Stimulated activated CD8-positive, alpha-beta memory T cell treated with anti-CD3 and anti-CD28 coated beads, Interleukin-15, amount 100 ng/mL, for 4 hours (primary cell): ENCODE measurements at places on chromosomes 4 and X.
A peak's percentile ranks its signal among the peaks of the same experiment; 100 is the strongest.

DNA sequence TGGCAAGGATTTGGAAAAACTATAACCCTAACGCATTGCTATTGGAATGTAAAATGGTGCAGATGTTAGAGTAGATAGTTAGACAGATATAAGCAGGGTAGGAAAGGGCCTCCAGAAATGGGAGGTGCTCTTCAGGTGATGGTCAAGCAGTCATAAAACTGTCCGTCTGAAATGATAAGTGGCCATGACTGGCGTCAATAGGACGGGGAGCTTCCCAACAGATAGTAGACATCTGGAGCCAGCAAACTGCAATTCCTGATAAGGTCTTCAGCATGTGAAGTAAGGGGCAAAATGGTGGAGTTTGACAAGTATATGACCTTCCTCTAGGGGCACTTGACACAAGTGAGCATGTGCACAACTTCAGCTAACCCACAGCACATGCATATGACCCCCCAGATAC, 250.4 kb downstream of the MAGEB5 start:
- no peak for DNase-seq

- DNase-seq = no peak
Observed at GRCh38 chr4:187685247-187685646, 310.3 kb upstream of the ZFP42 start.

DNA sequence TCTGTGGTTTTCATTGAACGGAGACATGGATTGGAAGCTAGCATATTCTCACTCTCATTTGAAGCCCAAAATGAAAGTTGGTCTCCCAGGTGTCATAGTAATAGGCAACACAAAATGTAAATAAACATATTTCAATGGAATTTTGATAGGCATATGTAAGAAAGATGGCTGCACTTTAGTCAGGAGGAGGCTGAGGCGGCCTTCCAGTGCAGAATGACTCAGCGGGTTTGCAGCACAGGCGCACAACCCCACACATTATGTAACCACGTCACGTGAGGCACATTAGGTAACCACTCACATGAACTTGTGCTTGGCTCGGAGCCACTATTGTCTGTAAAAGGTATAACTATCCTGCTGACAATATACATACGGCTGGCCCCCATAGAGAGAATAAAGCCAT, 381.7 kb downstream of the GPAT3 start:
- no peak for DNase-seq

GRCh38 chr4:145545538-145546174, 64.0 kb downstream of the SMAD1 start:
- no peak for DNase-seq

- no peak for DNase-seq
Observed at GRCh38 chr4:40363945-40364344, 28.8 kb downstream of the CHRNA9 start.

DNA sequence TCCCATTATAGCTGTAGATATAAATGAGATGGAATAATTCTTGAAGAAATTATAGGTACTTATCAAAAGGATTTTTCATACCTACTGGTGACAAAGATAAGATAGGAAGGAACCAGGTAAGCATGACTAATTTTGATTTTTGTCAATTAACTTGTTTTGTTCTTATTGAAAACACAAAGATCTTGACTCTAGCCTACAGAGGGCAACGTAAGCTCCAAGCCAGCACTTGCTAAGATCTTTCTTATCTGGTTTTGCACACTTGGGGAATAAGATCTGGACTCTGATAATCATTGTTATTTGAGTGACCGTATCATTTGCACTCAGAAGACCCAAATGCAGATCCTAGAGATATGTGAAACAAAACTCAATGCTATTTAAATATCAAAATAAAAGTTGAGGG, 223.4 kb downstream of the VEGFC start:
- no peak for DNase-seq

DNA sequence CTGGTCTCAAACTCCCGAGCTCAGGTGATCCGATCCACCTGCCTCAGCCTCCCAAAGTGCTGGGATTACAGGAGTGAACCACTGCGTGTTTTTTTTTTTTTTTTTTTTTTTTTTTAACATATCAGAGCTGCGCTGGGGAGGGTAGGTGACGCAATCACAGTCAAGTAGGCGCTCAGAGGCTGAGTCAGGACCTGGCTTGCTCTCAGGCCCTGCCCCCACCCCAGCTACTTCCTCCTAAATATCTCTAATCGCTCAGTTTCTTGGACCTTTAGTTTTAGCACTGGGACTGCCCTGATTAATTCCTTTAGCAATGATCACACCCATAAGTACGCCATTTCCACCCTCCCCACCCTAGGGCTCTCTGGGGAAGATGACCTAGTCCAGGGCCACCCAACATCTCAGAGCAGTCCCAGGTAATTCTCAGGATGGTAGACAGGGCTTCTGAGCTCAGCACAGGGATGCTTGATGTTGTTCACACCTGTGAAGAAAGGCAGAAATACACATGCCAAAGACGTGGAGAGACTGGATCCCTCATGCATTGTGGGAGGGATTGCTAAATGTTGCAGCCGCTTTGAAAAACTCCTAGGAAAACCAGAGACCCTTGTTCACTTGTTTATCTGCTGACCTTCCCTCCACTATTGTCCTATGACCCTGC, 50.2 kb downstream of the DDX3X start:
- DNase-seq = no peak

DNA sequence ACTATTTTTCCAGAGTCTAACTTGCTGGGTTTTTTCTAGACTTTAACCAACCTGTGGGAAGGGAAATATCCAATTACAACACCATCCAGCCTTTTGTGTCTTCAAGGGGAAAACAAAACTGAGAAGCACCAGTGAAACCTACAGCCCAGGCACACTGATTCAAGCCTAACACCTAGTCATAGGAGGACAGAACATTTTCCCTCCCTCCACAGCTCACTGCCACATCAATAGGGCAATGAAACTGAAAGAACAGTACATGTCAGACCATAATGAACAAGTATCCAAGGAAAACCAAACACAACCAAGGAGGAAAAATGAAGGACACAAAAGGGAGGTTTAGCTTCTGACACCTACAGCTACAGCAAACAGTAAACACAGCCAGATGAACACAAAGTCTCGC, 17.6 kb downstream of the MAGEA8 start:
- DNase-seq = no peak

DNA sequence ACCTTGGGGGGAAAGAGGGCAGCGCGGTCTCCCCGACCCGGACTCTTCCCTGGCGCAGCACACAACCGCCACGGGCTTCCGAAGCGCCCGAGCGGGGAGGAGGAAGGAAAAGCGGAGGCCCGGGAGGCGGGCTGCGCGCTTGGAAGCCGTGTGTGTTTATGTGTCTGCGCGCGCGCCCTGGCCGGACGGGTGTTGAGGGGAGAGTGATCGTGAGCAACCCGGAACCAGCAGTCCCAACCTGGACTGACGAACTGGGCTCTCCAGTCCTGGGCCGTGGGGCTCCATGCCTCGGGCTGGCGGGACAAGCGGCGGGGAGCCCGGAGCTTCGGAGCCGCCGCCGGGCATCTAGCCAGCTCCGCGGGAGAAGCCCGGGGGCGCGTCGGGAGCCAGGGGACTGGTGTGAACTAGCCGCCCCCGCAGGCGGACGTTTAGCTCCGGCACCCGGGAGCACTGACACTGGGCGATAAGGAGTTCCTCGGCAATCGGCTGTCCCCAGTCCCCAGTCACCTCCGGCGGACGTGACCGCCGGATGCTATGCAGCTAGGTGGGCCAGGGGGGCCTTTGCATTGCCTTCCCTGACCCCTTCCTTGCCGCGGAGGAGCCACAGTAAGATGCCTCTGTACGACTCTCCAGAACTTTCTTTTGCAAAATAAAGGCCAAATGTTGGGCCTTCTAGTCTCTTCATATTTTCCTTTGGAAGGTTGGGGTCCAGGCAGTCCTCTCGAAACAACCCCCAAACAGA, 74.8 kb upstream of the BCOR start:
- no peak for DNase-seq

- no peak for DNase-seq
Observed at GRCh38 chr4:90621080-90621479, 493.9 kb downstream of the CCSER1 start.

- DNase-seq = no peak
Observed at GRCh38 chrX:30649859-30650258, 3.4 kb upstream of the GK start.

DNA sequence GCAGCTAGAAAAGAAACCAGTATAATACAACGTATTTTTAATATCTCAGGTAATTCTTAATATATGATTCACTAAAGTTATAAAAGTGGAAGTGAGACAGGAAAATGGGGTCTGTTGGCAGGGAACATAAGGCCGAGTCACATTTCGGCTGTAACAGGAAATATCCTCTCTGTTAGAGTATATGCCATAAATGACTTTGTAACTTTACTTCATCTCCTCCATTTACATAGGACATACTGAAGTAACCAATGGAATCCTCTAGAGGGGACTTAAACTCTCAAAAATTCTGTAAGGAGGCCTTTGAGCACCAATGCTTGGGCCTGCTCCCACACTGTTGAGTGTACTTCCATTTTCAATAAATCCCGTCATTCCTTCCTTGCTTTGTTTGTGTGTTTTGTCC, 71.3 kb downstream of the ANKRD17 start:
- no peak for DNase-seq

DNA sequence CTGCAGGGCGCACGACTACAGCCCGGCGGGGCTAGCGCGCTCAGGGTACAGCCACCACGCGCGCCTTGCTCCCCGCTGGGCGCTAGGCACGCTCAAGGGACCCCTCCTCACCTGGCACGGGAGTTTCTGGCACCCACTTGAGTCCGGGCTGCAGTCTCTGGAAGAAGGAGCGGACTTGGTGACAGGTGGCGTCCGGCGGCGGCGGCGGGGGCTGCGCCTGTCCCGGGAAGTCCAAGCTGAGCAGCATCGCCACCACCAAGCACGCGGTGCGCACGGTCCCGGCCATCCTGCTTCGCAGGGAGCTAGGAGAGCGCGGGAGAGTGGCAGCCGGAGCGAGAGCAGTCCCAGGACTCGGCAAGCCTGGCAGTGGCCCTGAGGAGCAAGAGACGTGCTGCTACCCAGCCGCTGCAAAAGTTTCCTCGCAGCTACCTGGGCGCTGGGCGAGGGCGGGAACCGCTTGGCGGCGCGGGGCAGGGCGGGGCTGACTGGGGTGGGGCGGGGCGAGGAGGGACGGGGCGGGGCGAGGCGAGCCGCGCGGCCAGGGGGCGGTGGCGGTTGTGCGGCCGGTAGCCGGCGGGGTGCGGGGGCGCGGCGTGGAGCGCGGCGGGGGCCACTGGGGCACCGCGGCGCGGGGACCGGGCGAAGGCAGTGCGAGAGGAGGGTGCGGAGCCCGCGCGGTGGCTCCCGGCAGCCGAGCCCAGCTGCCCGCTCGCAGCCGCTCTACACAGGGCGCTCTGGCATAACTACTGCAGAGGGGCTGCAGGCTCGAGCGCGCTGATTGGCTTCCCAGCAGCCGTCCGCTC, at the start of gene GPC3:
Gene GPC3 (minus strand): TSS at position 431 of the 803 bp plus-strand sequence.
- DNase-seq = peak; percentile 7

DNA sequence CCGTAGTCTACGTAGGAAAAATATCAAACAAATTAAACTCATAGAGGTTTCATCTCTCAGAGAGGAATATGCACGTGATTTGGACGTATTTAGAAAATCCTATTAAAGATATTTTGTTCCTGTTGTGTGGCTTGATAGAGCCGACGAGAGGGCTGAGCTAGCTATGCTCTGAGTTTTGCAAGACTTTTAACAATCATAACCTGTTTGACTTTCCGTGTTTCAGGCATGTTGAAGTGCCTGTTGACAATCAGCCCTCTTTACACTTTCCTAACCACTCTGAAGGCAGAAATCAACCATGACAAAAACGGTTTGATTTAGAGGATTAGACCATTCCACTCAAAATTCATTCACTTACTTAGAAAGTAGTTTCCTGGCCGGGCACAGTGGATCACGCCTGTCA, 297.3 kb downstream of the ASMT start:
- no peak for DNase-seq

DNA sequence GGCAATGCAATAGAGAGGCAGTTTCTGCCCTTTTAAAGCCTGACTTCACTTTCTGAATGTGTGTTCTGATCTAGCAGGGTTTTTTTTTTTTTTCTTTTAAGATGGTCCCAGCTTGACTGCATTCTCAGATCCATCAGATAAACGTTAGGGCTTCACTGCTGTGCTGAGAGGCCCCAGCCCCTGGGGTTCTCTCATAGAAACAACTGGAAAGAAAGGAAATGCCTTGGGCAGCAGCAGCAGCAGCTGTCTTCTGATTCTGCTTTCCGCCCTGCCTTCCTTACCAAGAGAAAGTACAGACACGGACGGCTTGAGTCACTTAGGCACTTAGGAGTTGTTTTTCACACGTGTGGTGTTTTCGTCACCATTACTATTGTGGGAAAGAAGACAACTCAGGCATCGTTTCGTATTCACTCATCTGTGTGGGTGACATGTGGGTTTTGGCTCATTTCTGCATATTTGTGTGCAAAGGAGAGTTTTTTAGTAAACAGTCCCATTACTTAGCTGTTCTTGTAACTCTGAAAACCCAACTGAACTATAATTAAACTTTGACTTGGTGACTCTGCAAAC, 172.0 kb downstream of the PTTG2 start:
- peak; percentile 68 for DNase-seq

GRCh38 chr4:86939729-86940575, 5.1 kb downstream of the AFF1 start:
- DNase-seq = no peak

DNA sequence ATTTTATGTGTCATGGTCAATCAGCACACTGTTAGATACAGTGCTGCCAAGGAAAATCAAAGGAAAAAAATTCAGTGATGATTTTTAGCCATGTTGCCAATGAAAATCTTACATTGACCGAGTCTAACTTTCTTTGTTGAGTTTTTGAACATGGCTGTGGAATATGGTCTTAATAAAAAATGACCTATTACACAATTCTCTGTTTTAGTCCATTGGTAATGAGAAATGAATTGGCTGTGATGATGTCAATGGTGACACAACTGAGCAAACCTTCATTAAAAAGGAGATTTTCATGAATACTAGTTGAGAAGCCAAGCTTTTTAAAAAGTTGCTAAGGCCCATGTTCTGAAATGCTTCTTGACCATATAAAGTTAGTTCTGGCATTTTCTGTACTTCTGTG, 225.9 kb upstream of the GYPA start:
- DNase-seq = no peak

DNA sequence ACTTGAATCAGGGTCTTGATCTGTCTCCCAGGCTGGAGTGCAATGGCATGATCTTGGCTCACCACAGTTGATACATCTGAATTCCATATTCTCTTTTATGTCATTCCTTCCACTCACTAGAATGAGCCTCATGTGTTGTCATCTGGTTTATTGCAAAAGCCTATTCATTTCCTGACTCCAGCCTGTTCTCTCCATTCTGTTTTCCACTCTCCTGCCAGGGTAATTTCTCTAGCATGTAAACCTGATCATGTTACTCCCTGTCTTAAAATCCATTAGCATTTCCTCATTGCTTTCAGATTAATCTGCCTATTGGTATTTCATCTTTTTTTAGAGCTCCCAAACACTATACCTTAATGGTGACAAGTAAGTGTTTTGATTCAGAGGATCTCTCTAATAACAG, 4.3 kb upstream of the DDX60L start:
- no peak for DNase-seq

GRCh38 chr4:57039345-57039744, 60.6 kb downstream of the POLR2B start:
- no peak for DNase-seq
